Jurkat, Clone E6-1 (cell line): ENCODE measurements at places on chromosomes 6 and 20.

GRCh38 chr6:158787395-158787794, 31.8 kb downstream of the EZR start:
- DNase-seq: no peak

DNA sequence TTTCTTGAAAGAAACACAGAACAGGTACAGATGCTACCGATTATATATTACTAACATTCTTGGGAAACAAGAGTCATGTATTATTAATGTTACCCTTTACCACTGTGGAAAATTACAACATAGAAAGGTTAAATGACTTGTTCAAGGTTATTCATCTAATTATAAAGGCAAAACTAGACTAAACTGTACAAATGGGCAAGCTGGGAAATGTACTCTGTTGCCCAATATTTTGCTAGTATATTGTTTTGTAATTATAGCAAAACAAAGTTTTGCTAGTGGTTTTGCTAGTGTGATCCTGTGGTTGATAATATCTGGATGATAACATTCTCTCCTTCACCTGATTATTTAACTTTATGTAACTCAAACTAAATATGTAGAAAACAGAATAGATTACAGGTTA, 96.5 kb downstream of the TINAG start:
- no peak for DNase-seq

DNA sequence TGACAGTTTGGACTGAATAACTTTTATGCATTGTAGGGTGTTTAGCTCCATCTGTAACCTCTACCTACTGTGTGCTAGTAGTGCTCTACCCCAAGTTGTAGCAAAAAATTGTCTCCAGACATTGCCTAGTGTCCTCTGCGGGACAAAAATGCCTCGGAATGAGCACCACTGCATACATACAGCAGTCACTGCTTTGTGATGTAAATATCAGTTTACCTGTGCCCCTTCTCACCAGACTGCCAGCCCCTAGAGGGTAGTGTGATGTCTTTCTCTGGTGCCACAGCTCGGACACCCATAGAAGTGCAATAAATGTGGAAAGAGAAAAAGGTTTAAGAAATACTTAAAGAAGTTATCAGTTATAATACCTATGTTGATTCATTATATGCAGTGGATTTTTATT, 25.1 kb downstream of the TMEM200A start:
- no peak for DNase-seq

- DNase-seq: no peak
These were observed 17.3 kb upstream of the NT5E start for GRCh38 chr6:85432554-85432953.
